ENCODE measurements at places on chromosomes 3 and 15.

DNA sequence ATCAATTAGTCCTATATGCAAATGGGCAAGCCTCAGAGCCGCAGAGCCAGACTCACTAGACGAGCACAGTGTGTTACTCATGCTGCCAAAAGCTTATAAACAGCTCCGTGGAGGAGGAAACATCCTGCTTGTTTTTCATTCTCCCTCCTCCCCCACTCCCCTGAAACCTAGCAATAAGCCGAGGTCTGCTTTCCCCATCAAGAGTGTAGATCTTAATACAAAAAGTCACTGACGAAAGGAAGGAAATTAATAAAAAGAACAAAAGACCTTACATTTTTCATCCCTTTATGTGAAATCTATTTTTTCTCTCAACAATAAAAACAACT, 88.5 kb downstream of the XXYLT1 start:
- peak; percentile 79 for DNase-seq

DNA sequence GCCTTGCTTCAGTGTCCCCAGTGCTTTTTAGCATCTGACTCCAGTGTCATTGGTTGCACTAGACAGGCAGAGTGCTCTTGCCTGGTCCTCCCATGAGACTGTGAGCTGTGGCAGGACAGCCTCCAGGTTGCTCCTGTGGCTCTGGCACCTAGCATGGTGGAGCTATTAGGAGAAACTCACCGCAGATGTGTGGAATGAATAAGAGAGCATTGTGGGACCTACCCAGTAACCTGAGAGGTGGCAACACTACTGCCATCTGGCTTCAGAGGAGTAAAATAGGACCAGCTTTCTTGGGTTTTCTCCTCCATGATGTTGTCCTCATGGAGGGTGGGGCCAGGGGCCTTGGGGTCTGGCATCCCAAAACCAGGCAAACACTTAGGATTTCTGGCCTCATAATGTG, 183.6 kb downstream of the EPHB1 start:
- no peak for DNase-seq

DNA sequence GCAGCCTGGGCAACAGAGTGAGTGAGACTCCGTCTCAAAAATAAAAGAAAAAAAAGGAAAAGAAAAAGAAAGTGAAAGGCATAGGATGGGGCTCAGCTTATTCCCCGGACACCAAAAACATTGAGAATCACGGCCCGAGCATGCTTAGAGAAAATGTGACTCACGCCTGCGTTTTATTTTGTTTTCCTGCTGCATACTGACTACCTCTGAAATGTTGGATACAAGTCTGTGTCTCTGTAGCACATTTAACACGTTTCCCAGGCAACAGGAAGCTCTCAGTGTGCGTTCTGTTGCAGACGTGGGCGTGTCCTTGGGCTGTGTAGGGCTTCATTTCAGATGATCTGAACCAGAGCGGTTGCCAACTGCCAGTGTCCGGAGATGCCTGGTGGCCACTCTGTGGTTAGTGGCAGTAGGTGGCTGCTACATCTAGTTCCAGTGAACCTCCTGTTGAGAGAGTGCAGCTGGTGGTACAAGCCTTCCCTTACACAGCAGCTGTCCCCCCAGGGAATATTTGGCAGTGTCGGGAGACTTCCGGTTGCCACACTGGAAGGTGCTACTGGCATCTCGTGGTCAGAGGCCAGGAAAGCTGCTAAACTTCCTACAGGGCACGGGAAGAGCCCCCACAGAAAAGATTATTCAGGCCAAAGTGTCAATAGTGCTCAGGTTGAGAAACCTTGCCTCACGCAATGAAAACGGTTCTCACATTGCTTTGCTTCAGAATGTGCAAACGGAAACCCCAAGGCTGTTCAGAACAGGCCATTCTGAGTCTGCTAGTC, 3.0 kb downstream of the SLC51A start:
- peak; percentile 83 for DNase-seq

- peak; percentile 82 for DNase-seq
These were observed 315.1 kb upstream of the CBLB start for GRCh38 chr3:106183762-106184391.

DNA sequence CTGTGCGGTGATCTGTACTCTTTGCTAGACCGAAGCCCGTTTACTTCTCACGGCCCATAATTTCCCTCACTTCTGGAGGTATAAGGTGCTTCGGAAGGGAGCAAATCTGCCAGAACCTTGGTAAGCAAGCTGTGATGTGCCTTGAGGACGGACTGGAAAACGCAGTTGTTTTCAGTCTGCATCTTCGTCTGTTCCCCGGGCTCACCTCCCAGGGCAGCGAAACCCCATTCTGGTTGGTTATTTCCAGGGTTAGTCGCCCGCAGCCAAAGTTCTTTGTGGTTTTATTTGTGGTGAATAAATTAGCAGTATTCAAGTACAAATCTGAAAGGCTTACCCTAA, 401 bp downstream of the RAMAC start:
- DNase-seq: no peak

GRCh38 chr3:157581371-157581770, 78.2 kb upstream of the VEPH1 start:
- peak; percentile 60 for DNase-seq

DNA sequence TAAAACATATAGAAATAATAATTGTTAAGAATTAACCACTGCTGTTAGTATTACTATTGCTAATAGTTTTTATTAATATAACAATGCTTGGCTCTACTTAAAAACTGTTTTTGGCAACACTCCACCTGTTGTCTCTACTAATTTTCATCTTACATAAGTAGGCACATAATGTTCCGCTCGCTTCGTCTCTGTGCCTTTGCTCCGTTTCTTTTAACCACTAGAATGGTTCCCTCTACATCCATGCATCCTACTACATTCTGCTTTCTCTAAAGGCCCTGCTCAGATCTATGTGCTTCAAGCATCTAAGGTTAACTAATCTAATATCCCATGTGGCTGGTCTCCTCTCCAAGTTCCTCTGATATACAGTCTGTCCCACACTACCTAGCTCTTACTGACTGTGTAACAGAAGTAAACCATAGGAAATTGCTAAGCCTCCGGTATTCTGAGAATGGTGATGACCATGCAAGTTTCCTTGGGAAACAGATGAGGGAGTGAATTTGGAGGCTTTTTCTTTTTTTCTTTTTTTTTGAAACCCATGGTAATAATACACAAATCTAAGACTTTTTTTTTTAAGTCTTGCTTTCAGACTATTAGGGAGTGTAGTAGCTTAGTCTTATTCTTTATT, 138.3 kb downstream of the P3H2 start:
- no peak for DNase-seq

GRCh38 chr15:36826948-36827347, 247.5 kb downstream of the CDIN1 start:
- DNase-seq: no peak

- DNase-seq: no peak
These were observed 4.6 kb downstream of the PLSCR2 start for GRCh38 chr3:146464783-146465182.

- peak; percentile 27 for DNase-seq
These were observed 49.9 kb downstream of the CNTN3 start for GRCh38 chr3:74564560-74564959.

GRCh38 chr3:32778389-32778788, 39.4 kb upstream of the TRIM71 start:
- DNase-seq: no peak

GRCh38 chr3:182007441-182007840, 295.7 kb downstream of the SOX2 start:
- no peak for DNase-seq

- no peak for DNase-seq
These were observed 441.4 kb downstream of the CNTN4 start for GRCh38 chr3:2540115-2540514.

DNA sequence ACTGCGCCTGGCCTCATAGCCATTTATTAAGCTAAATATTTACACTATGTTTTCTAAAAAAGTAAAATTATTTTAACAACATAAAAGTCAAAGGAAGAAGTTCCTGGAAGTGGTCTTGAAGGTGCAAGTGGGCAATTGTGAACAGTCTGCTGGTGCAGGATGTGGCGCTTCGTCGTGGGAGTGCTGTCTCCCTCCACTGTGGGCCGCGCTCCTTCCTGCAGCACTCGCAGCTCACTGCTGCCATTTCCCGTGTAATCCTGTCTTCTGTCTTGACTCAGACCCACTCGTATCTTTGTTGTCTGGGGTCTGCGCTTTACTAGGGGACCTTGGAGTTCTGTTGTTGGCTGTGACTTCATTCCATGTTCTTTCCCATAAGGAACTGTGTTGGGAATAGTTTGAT, 56.3 kb downstream of the APBA2 start:
- DNase-seq: no peak

- peak; percentile 75 for DNase-seq
These were observed 23.8 kb upstream of the TRAK1 start for GRCh38 chr3:42067326-42067725.
